ENCODE measurements at places on chromosomes 12 and 14.

DNA sequence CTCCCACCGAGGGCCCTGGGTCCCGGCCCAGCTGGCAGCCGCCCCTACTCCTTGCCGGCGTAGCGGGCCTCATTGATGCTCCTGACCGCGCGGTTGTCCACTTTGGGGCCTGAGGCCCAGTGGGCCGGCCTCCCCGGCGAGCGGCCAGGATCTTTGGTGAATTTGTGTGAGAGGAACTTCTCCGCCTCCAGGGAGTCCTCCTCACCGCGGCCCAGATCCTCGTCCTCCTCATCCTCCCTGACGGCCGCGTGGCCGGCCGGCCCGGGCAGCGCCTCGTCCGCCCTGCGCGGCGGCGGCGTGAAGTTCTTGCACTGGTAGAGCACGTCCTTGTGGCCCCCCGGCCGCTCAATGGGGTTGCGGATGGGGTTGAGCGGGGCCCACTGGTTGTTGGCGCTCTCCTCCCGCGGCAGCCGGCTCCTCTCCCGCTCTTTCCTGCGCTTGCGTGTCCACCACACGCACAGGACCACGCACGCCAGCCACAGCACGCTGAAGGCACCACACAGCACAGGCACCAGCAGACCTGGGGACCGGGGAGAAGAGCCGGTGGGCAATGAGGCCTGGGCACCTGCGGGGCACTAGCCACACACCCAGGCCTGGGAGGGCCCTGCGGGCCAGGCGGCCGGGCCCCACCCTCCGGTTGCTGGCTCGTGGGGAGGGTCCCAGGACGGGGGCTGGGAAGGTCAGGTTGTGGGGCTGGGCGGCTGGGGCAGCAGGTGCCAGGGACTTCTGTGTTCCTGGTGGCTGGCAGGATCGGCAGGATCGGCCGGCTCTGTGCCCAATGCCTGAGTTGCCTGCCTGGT is 25.7 kb downstream of the JAG2 start:
- no peak for DNase-seq

GRCh38 chr12:4446335-4446734 is 720 bp upstream of the FGF6 start:
- no peak for DNase-seq

- no peak for DNase-seq
These were observed 267.1 kb upstream of the CRY1 start for GRCh38 chr12:107360482-107360881.

DNA sequence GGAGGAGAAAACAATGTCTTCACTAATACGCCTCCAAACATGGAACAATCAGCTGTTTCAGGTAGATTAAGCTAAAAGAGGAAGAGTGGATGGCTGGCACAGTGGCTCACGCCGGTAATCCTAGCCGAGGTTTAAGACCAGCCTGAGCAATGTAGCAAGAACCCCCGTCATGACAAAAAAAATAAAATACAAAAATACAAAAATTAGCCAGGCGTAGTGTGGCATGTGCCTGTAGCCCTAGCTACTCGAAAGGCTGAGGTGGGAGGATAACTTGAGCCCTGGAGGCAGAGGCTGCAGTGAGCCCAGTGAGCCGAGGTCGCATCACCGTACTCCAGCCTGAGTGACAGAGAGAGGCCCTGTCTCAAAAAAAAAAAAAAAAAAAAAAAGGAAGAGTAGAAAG is 1.2 kb upstream of the MED13L start:
- DNase-seq: no peak

- DNase-seq: no peak
These were observed 92.8 kb upstream of the PTHLH start for GRCh38 chr12:28065374-28065773.
